ENCODE measurements at places on chromosomes 7 and 10.

DNA sequence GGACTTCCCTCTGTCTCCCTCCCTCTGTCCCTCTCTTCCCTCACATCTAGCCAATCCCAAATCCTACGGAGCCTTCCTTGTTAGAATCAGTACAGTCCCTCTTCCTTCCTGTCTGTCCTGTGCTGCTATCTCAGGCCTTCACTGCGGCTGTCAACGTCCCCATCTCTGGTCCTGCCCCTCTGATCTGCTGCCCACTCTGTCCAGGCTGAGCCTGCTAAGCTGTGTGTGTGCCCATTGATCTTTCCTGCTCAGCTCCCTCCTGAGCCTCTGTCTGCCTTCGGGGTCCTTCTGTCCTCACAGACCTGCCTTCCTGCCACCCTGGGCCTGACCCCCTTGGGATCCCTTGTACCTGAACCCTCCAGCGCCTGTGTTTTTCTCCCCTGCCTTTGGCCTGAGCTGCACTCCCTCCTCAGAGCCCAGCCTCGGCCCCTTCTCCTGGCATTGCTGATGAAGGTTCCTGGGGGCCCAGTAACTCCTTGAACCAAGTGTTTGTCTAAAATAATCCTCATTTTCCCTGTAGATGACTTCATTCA, 182.1 kb upstream of the SHH start:
- DNase-seq, result no peak

DNA sequence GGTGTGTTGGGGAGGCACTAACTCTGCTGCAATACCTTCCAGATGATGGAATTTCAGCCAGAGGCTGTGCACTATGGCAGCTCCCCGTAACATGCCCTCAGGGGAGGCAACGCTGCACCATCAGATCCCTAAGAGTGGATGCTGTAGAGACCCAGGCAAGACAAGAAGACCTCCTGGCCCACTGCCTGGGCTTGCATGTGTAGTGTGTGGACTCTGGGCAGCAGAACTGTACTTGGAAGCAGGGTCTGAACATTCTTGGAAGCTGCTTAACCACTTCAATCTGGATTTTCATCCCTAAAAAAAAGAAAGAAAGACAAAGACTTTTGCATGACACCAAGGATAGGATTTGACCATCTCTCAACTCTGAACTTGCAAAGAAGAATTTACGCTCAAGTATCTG, 297.5 kb upstream of the NRP1 start:
- DNase-seq, result no peak

GRCh38 chr10:112859793-112860192, 90.3 kb upstream of the TCF7L2 start:
- no peak for DNase-seq

DNA sequence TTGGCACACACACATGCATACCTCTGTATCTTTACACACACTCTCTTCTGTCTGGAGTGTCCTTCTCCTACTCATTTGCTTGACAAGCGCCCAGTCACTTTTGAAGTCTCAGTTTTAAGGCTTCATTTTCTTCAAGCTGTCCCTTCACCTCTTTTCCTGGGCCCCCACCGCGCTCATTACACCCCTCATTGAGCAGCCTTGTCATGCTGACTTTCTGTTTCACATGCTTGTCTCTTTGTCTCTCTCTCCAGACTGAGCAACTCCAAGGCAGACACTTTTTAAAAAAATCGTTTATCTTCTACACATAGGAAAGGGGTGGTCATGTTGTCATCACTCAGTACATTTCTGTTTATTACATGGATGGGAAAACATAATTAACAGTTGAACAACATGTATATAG, 225.2 kb upstream of the FZD1 start:
- DNase-seq, result no peak

DNA sequence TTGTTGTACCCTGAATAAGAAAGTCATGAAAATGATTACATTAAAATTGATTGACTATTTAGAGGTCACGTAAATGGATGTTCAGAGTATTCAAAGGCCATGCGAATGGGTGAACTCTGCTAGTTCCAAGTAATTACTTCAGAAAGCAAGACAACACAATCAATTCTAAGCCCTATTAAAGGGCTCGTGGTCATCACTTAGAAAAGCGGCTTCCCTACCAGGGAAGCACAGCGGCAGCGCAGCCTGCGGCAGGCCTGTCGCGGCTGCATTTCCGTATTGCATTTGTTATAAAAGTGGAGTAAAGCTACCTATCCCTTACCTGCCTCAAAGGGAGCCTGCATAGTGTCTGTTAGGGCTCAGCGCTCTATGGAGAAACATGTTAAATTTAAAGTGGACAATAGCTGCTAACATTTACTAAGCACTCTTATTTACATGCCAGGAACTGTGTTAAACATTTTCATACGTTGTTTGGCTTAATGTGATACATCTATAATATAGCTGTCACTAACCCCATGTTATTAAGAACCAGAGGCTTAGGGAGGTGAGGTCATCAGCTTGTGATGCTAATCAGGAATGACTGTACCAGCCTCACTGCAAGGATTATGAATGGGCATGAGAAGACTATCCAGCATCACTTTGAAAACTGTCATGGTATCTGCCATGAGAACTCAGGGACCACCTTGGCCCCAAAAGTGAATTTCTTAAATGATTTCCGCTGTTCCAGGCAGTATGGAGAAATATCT, 187.5 kb downstream of the CELF2 start:
- DNase-seq, result no peak

GRCh38 chr10:129780198-129780597, 183.9 kb downstream of the EBF3 start:
- DNase-seq, result no peak

DNA sequence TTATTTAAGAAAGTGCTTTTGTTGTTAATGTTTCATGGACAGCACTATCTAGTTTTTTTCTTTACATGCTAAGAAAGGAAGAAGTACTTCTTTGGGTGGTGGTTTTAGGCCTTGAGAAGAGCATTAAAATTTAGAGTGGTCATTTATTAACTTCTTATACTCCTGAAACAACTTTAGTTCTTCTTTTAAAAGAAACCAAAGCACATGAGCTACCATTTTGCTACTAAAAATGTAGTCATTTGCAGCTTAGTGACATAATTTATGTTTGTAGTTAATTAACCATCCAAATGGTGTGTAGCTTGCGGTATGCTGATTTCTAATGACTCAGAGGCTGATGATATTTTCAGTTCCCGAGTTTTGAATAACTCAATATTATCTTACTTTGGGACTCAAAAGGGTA, 207.5 kb downstream of the BBS9 start:
- DNase-seq, result no peak

GRCh38 chr10:21445163-21445562, 80.3 kb downstream of the SKIDA1 start:
- DNase-seq, result no peak

GRCh38 chr10:76205361-76205760, 773.9 kb downstream of the LRMDA start:
- no peak for DNase-seq

- DNase-seq, result no peak
These were observed 47.9 kb downstream of the GALNT11 start for GRCh38 chr7:152073352-152073751.

Measured in NCI-H1092 (cell line).